ENCODE measurements at places on chromosomes 13 and 19.
A peak's percentile ranks its signal among the peaks of the same experiment; 100 is the strongest.

- no peak for DNase-seq
Measured at GRCh38 chr19:38417544-38418506, 8.2 kb downstream of the RASGRP4 start.

- DNase-seq, result no peak
Measured at GRCh38 chr19:13133241-13133870, 15.3 kb downstream of the NACC1 start.

DNA sequence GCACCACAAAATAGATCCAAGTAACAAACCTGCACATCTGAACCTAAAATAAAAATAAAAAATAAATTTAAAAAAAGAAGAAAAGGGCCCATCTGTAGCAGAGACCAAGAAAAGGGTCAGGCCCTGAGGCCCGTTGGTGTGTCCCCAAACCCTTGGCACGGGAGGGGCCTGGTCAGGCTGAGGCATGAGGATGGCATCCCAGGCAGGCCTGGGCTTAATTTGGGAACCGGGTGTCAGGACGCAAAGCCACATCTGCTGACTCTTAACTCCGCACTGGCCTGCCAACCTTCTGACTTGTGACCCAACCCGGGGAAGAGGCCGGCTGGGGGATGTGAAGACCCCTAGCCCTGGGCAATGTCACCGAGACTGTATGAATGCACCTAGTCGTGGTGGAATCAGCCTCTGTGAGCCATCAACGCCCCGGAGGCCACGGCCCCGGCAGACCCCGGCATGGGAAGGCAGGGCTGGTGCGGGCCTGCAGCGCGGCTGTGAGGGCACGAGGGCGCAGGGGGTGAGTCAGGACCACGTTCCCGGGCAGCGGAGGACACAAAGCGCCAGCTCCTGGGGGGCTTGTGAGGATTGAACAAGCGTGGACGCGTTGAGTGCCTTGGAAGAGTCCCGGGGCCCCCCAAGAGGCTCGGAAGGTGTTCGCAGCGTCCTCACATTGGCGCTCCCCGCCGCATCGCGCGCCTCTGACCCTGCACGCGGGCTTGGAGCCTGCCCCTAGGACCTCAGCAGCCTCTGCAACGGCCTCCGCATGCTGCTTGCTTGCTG lies 38.2 kb downstream of the ATP12A start:
- DNase-seq, result no peak

DNA sequence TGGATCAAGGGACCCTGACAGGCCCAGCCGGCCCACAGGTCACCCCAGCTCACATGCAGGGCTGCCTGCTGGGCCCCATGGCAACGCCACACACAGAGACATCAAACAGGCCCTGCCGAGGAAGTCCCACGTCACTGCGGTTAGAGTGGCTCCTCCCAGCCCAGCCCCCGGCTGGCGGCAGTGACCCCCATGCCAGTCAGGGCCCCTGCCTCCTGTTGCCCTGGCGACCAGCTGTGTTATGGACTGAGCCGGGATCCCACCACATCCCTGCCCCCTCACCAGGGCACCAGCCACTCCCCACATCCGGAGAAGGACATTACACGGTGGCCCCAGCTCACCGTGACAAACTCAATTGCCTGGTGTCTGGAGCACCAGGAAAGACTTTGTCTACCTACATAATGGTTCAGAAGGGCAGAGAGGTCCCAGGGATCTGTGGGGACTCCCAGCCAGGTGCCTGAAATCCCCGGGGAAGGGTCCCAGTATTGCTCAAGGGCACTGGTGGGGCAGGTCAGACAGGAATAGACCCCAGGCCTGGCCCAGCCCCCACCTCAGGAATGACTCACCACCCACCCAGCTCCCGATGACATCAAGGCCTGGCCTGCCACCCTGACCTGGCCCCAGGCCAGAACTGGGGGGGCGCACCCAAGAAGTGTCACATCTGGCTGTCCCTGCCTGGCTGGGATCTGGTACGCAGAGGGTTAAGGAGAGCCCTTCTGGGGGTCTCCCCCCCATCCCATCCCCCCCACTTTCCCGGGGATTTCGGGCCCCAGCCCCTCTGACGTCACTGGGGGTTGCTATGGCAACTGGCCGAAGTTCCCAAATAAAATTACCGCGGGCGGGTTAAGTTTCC lies 30.2 kb upstream of the NANOS3 start:
- peak; percentile 28 for DNase-seq

GRCh38 chr13:59834801-59835200 lies 328.9 kb downstream of the DIAPH3 start:
- DNase-seq, result no peak

All from NCI-H2081 treated with DMSO at 0.1 percent for 48 hours (cell line).